ENCODE measurements at places on chromosomes 1 and 21.

GRCh38 chr21:43018519-43018918 lies 44.2 kb downstream of the PKNOX1 start:
- DNase-seq: no peak

DNA sequence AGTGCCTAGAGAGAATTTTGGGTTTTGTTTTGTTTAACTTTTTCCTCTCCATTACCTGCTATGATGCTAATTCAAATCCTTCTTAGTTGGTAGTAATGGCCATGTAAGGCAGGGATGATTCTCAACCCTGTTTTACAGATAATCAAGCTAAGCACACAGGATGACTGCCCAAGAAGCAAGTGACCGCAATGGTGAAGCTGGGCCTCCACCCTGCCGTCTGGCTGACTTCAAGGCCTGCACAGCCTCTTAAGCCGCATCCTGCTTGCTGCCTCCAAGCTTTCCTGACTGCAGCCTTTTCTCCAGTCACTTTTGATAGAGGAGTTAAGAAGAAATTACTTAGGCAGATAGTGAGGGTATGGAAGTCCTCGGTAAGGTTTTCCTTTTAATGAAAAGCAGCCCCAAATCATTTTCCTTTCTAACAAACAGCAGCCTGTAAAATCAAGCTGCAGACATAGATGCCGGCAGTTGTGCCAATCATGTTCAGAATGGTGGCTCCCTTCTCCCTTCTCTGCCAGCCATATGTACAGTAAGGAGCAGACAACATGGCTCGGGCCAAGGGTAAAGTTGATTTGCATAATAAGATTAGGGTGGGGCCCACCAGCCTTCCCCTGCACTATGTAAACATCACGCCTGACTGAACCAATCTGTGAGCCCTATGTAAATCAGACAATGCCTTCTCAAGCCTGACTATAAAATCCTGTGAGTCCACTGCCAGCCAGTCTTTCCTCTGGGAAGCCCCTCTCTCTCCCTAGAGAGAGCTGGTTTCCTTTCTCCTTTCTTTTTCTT lies 8.8 kb upstream of the CTBS start:
- no peak for DNase-seq

GRCh38 chr1:179366093-179366800 lies 476 bp downstream of the AXDND1 start:
- DNase-seq: no peak

DNA sequence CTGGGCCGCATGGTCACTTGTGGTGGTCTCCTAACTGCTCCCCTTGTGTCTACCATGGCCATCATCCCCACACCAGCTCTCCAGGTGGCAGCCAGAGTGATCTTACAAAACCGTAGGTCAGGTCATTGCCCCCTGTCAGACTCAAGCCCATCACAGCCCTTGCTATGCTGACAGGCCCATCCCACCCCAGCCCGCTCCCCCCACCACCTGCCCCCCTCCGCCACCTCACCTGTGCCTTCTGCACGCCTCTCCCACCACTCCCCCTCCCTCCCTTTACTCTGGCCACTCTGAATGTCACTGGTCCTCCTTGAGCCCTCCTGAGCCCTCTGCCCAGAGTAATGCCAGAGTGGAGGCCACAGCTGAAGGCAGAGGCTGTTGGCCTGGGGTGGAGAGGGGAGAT lies 28.5 kb downstream of the TEX35 start:
- DNase-seq: no peak

Measured in brain pericyte (primary cell).